Heart left ventricle (tissue), 16 donors: ENCODE measurements at places on chromosomes 16 and 17. TPM values are rescaled to one million over a fixed set of nuclear protein-coding genes. Genes with fewer than 3 reads are reported as not detected.

DNA sequence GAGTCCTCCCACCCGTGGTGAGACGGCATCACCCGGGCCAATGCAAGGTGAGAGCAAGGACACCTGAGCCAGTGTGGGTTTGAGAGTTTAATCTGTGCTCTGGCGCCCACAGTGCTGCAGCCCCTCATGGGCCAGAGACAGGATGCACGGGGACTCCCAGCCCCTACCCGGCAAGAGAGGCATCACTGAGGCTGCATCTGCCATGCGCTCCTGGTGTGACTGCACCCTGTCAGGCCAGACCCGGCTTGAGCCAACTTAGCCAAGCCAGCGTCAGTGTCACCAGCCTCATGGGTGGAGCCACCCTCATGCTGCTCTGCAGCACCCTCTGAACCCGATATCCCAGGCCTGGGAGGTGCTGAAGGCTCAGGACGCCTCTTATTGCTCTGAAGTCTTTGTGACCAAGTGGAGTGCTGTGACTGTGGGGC, 1.3 kb upstream of the BRICD5 start:
- peak overlapping the region; percentile 64 for H3K4me3 ChIP-seq
- DNase-seq, result no peak
- no peaks in the 10 kb centered on the region for H3K27me3 ChIP-seq
- H3K27ac ChIP-seq, result peak overlapping the region; percentile 91

DNA sequence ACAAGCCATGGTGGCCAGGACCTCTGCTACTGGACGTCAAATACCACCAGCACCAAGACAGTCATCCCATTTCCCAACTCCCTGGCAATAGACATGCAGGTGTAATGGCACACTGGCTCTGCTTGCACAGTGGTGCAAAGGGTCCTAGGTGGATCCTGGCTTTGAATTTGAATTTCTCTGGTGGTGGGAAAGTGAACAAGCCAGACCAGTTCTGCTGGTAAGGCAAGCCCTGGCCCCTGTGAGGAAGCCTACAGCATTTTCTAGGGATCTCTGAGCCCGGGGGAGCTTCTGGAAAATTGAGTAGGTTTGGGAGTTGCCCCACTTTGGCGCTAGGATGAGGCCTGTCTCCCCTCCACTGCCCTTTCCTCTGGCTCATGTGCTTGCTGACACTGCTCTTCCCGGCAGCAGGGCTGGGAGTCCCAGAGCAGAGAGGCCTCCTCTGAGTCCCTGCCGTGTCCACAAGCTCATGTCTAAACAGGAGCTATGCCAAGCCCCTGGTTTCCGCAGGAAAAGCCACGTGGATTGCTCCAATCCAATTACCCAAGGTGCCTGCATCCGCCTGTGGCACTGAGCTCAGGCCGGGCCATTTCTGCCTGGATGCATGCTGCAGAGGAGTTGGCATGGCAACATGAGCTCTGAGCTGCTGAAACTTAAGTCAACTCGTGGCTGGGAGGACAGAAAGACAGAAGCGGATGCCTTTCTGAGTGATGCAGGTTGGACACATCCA, 67.0 kb downstream of the PRMT7 start:
- no peaks in the 10 kb centered on the region for H3K27me3 ChIP-seq
- no peak overlapping the region for H3K4me3 ChIP-seq
- H3K36me3 ChIP-seq, result no peaks in the 10 kb centered on the region
- DNase-seq, result peak; percentile 28
- H3K27ac ChIP-seq, result no peak overlapping the region

- DNase-seq, result no peak
- peaks cover 14% of the 10 kb centered on the region for H3K27me3 ChIP-seq
- peaks cover 36% of the 10 kb centered on the region for H3K4me1 ChIP-seq
- H3K27ac ChIP-seq, result no peak overlapping the region
- no peaks in the 10 kb centered on the region for H3K36me3 ChIP-seq
- H3K4me3 ChIP-seq, result peak overlapping the region; percentile 46
Observed at GRCh38 chr17:42180411-42180921, 476 bp downstream of the KCNH4 start.

- no peak for DNase-seq
- H3K27ac ChIP-seq, result no peak overlapping the region
- H3K4me1 ChIP-seq, result peaks cover 6% of the 10 kb centered on the region
- H3K36me3 ChIP-seq, result peaks cover 7% of the 10 kb centered on the region
Observed at GRCh38 chr17:9959377-9959981, 54.4 kb upstream of the RCVRN start.

The NQO1 gene
- 7.6 TPM for total RNA-seq

The GHDC gene
- total RNA-seq, result 13.2 TPM

The ORAI3 gene
- total RNA-seq, result 18.4 TPM
